ENCODE measurements at places on chromosomes 5 and 9. TPM values are rescaled to one million over a fixed set of nuclear protein-coding genes. Genes with fewer than 3 reads are reported as not detected.

- DNase-seq = no peak
Measured at GRCh38 chr9:75911390-75911789, 20.9 kb downstream of the PCSK5 start.

GRCh38 chr5:122078116-122079110 lies at the start of gene LOX:
LOX (minus strand) TSS chr5:122078259; CDS start chr5:122077985, 274 bp downstream.
- no peak for DNase-seq

DNA sequence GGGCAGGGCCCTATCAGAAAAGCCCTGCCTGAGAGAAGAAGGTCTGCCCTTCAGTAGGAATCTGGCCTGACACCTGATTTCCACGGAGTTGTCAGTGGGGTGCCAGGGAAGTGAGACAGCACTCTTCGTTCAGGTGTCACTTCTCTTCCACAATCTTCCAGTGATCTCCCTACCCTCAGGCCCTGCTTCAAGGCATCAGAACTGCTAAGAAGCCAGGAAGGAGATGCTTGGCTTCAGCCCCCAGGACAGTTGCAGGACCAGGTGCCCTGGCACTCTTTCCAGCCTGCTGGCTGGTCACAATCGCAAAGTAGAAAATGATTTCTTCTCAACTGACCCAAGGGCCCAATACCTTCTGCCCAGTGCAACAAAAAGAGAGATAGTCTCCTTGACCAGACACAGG lies 50.3 kb downstream of the SPOCK1 start:
- no peak for DNase-seq

DNA sequence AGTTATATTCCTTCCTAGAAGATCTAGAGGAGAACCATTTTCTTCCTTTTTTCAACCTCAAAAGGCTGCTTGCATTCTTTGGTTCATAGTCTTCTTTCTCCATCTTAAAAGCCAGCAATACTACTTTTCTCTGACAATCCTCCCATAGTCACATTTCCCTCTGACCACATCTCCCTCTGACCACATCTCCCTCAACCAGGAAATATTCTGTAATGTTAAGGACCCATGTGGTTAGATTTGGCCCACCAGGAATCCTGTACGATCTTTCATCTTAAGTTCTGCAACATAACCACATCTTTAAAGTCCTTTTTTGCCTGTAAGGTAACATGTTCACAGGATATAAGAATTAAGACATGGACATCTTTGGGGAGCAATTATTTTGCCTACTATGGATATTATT lies 179.4 kb upstream of the SPEF2 start:
- DNase-seq = no peak

The ANXA2R gene
- total RNA-seq = 44.0 TPM

- DNase-seq = no peak
Measured at GRCh38 chr5:114391321-114391720, 29.5 kb downstream of the KCNN2 start.

- DNase-seq = no peak
Measured at GRCh38 chr9:74645007-74645639, 148.0 kb downstream of the RORB start.

DNA sequence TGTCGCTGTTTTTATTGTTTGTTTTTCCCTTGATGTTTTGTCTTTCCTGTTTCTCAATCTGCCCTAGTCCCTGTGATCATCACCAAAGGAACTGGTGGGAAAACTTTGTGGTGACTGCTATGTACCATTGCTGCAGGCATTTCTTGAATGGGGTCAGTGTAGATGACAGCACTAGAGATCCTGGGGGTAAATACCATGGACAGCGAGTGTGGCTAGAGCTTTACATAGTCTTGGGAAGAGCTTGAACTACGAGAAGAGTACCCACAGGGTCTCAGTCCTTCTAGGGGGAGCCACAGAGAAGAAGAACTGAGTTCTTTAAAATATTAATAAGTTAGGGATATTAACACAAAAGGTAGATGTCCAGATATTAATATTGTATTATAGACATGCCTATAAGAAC lies 138.8 kb downstream of the PAM start:
- DNase-seq = no peak

DNA sequence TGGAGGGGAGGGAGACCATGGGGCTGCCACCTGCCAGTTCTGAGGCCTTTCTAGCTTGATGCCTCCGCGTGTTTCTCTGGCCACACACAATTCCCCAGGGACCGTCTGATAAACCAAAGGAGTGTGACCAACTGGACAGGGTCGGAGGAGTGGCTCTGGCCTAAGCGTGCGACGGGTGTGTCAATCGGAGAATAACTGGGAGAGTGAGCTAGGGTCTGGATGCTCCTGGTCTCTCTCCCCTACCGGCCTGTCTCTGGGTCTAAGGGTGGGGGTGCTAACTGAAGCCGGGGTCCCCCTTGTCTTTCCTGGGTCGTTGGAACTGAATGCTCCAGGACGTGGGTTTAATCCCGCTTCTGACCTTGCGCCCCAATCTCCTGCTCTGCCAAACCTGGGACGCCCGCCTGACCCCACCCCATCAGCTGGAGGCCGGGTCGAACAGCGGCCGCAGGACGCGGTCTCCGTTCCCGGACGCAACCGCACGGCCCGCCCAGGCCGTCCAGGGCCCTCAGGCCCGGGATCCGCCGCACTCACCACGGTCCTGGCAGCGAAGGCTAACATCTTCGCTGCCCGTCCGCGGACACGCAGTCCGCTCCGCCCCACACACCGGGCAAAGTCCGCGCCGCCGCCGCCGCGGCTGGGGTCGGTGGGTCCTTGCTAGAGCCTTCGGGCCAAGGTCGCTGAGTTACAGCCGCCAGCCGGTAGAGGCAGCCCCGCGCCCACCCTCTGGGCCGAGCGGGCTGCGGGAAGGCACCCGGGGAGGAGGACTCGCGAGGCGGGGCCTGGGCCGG lies 447 bp downstream of the CRAT start:
- DNase-seq = no peak

The C5orf58 gene
- not detected for total RNA-seq

The STPG3 gene
- total RNA-seq = 0.62 TPM

- no peak for DNase-seq
Measured at GRCh38 chr5:107869438-107870115, 198.8 kb upstream of the EFNA5 start.

The FAM240B gene
- total RNA-seq = not detected

DNA sequence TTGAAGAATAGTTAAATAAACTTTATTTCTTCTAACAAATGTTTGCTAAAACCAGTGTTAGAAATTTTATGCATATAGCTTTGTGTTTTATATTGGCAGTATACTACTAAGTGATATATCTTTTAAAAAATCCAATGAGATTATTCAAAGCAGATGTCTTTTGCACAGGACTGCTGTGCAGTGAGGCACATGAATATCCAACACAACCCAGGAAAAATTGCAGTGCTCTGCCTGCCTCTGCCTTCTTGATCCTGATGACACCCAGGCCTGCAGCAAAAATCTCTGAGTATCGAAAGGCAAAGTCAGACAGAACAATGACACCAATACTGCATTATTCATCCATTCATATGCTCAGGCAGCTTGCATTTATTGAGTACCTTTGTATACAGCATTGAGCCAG lies 1076.5 kb upstream of the ARRDC3 start:
- no peak for DNase-seq

GRCh38 chr5:14557791-14558415 lies 23.7 kb upstream of the OTULINL start:
- DNase-seq = no peak

GRCh38 chr5:35199886-35200285 lies 30.4 kb downstream of the PRLR start:
- DNase-seq = no peak

The PITX1 gene
- not detected for total RNA-seq

The CARD6 gene
- 1.7 TPM for total RNA-seq

DNA sequence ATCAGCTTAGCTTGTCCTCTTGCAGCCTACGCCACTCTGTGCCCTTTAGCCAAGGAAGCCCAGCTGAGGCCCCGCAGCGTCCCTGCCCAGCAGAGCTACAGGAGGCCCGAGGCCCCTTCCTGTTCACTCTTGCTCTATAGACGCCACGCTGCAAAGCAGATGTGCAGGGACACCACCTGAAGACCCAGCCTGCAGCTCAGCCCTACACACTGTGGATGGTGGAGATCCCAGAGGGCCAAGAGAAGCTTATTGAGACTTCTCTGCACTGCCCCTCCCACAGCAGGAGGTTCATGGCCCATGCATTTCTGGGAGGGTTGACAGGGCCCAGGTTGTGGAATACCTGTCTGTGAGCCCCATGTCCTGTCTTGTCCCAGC lies 33.6 kb downstream of the IRF1 start:
- no peak for DNase-seq

- no peak for DNase-seq
Measured at GRCh38 chr5:132838516-132839282, 8.3 kb upstream of the SHROOM1 start.

- DNase-seq = no peak
Measured at GRCh38 chr5:60809891-60810425, 34.1 kb downstream of the ELOVL7 start.

The CYLC2 gene
- not detected for total RNA-seq

The SPATA9 gene
- not detected for total RNA-seq

The PCDHGA4 gene
- not detected for total RNA-seq

DNA sequence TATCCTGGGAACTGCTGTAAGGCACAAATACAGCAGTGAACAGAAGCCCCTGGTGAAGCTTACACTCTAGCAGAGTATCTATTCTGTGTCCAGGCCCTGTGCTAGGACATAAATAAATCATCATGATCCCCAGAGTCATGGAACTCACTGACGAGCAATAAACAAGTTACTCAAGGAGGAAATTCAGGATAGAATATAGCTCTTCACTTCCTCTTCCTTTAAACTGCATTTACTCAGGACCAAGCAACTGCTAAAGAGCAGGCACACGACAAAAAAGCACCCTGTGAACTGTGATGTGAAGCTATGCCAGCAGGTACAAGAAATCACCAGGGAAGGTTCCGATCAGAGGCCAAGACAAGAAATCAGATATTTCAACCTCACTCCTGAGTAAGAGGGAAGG lies 47.8 kb upstream of the NR5A1 start:
- no peak for DNase-seq

The DBH gene
- not detected for total RNA-seq
